T-helper 2 cell (primary cell): ENCODE measurements at places on chromosomes 1 and 21.

DNA sequence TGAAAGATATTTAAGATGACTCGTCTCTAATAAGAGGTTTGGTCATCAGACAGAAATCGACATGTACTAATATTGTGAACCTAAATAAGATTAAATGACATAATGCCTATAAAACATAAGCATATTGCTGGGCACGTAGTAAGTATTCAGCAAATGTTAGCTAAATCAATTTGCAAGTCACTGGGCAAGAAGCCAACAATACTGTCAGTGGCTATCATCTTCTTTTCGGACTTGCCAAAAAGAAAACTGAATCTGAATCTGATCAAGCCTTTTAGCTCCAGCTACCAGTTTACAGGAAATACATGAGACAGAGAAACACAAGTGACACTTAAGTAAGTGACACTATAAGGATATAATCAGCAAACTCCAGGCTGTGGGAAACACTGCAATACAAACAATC is 46.0 kb downstream of the RPL5 start:
- DNase-seq = peak; percentile 25

GRCh38 chr1:25799352-25799934 is 550 bp upstream of the SELENON start:
- no peak for DNase-seq

DNA sequence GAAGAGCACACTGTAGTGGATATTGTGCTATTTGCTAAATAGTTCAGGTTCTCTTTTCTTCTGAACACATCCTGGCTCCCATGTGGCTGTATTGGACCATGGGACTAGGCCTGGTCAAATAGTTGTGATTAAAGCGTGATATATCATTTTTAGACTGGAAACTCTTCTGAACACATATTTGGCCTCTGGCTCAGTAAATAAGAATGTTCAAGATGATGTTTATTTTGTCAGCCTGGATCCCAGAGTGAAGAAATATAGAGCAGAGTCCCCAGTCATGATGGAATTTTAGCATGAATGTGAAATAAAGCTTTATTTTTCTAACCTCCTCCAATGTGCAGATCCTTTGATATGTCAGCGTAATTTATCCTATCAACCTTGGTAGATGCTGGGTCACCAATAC is 542.6 kb downstream of the ADGRL2 start:
- no peak for DNase-seq

DNA sequence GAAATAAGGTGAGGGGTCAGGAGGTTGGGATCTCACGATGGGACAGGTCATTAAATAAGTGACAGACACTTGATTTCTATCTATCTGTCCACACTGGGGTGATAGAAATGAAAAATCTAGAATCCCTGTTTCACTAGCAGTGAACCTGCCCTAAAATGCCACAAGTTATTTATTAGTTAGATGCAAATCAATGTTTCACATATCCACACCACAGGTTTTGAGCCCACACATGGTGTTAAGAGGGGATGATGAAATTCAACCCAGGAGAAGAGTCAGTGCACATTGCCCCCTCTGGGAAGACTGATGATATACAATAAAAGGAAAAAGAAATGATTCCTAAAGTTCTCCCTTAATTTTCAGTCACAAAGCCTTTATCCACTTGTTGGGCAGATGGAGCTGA is 10.1 kb upstream of the NTPCR start:
- no peak for DNase-seq

DNA sequence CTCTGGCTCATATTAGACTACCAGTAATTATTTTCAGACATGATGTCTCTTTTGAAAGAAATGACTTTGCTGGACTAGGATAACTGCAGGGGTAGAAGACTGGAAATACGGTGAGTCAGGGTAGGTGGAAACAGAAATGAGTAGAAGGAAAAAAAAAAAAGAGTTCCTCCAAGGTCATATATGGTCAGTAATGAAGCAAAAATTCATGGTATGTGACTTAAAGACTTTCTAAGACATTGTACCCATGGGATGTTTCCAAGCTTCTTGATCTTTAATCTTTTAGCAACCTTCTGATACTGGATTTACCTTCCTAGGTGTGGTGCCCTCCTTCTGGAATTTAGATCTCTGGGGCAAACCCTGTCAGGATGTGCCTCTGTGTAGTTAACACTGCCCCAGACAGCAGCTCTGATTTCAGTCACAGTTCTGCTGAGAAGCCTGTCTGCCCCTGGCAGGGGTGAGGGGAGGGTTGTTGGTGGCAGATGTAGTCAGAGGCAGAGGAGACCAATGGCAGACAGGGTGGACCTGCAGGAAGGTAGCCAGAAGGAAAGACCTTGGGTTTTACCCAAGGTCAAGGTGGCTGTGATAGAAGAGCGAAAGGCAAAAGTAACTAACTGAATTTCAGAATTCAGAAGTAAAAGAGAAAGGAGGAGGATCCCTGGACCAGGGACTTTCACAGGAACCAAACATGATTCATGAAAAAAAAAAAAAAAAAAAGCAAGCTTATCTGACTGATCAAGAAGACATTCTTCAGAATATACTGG is 44.1 kb upstream of the BCL10 start:
- DNase-seq = no peak

DNA sequence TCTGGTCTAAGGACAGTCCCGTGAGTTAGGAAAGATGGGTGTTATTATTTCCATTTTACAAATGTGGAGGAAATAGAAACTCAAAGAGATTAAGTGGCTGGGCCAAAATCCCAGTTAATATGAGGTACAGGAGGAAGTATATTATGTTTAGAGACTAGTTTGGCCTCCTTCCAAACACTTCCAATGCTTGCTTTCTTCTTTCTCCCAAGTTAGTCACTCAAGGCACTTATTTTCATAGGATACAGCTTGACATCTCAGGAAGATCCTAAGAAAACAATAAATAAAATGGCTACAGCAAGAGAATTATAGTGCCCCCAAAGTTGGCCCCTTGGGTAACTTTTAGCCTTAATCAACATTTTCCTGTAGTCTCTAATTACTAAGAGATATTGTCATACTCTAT is 47.5 kb upstream of the IPO9 start:
- no peak for DNase-seq

DNA sequence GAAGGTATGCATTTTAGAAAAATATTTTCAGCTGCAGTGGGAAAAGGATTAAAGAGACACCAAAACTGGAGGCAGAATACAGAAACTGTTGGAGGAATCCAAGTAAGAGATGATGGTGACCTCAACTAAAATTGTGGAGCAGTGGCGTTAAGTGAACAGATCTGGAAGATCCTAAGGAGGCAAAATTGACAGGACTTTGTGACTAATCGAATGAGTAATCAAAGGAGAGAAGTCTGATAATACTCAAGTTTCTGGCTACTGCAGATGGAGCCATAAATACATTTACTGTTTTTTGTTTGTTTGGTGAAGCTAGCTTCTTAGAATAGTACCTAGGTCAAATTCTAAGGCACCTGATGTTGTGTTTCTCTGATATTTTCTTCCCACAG is 3.1 kb downstream of the CTBS start:
- DNase-seq = no peak

DNA sequence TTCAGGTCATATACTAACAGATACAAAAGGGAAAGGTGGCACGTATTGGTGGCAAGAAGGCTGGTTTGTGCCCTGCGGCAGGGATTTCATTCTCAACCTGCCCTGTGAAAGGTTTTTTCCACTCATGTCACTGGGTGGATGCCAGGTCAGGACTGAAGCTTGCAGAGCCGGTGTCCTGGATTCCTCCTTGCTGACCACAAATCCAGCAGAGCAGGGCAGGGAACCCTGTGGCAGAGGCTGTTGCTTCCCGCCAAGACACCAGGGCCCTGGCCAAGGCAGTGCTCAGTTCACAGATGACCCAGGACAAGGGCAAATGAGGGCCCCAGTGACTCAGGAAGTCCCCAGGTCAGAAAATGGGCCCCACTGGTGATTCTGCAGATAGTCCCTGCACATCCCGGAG is 16.4 kb downstream of the BSND start:
- DNase-seq = no peak
